Hypothalamus (tissue), 51 donors: ENCODE measurements at places on chromosomes 6 and 20.

- no peak for DNase-seq
Measured at GRCh38 chr6:70131528-70131927, 171.4 kb downstream of the COL9A1 start.

GRCh38 chr6:57089265-57089664, 723 bp upstream of the ZNF451 start:
- DNase-seq, result no peak

GRCh38 chr6:118578617-118579016, 30.5 kb downstream of the PLN start:
- no peak for DNase-seq

GRCh38 chr6:156464100-156464878, 312.9 kb upstream of the ARID1B start:
- no peak for DNase-seq

DNA sequence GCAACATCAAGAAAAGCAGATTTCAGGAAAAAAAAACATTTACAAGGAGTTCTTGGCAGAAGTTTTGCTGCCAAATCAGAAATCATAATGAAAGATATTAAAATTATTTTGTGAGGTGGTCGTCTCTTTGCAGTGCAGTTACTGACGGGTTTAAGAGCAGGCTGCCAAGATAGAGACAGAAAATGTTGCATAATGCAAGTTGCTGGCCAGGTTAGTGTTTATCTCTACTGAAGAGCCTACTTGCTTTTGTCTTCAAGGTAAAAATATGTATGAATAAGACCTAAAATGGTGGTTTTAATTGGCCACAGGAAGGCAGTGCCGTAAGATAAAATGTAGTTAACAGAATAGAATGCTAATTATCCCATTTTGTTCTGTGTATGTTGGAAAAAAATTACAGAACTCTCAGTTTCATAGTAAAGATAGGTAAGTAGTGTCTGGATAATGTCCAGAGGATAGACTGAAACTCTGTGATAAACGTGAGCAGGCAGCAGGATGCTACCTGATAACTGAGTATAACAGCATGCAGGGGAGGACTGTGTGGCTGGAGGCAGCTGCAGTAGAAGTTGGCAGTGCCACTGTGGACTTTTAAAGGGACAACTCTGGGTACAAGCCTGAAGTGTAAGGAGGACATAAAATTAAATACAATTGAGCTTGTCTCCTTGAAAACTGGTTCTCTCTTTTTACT, 13.9 kb downstream of the FOXO3 start:
- no peak for DNase-seq

GRCh38 chr20:32501709-32502108, 83.4 kb downstream of the NOL4L start:
- DNase-seq, result no peak

- no peak for DNase-seq
Measured at GRCh38 chr6:163332575-163332974, 81.9 kb upstream of the QKI start.

DNA sequence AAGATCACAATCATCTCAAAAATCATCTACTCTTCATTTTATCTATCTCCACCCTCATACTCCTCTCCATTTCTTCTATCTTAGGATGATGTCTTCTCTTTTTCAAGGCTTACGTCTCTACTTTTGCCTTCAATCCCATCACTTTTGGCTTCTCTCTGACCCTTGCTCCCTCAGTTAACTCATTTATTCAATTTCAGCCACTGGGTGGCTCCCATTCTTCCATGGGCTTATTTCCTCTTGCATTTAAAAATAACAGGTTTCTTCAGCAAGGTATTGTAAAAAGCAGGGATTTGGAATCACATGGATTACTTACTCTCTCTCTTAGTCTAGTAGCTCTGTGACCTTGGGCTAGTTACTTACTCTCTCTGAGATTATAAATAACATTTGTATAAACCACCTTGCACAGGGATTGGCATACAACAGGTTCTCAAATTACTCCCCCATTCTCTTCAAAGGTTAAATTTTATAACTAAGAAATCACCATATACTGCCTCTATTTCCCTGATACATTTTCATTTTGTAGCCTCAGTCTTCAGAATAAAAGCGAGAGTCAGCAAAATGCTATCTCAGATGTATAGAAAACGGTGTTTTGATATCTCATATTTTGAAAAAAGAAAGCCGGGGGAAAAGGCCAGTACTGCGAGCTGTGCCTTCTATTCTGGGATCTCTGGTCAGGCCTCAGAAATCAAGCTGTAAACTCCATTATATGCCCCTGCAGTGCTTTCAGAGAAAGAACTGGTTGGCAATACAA, 5.5 kb downstream of the ZSCAN12 start:
- DNase-seq, result no peak

- DNase-seq, result no peak
Measured at GRCh38 chr6:21111093-21111725, 482.3 kb upstream of the SOX4 start.

GRCh38 chr20:35876033-35876320, 78.3 kb downstream of the SCAND1 start:
- no peak for DNase-seq

GRCh38 chr20:35902545-35902941, 51.8 kb downstream of the SCAND1 start:
- DNase-seq, result no peak

GRCh38 chr20:53763707-53764414, 170.2 kb upstream of the ZNF217 start:
- no peak for DNase-seq

DNA sequence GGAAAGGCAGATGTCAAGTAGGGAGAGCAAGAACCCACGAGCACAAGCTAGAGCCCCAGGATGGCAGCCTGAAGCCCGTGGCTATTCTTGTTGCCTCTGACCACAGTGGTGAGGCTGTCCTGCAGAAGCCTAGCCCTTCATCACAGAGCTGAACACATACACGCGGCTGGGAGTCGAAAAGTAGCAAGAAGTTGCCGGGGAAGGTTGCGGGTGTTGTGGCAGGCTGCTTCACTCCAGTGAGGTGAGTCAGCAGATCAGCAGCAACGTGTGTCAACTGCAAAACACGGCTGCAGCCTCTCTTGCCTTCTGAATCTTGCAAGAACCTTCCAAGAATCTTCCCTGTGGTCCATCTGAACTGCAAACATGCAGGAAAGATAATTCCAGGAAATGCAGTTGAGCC, 10.6 kb upstream of the STX16 start:
- DNase-seq, result no peak

DNA sequence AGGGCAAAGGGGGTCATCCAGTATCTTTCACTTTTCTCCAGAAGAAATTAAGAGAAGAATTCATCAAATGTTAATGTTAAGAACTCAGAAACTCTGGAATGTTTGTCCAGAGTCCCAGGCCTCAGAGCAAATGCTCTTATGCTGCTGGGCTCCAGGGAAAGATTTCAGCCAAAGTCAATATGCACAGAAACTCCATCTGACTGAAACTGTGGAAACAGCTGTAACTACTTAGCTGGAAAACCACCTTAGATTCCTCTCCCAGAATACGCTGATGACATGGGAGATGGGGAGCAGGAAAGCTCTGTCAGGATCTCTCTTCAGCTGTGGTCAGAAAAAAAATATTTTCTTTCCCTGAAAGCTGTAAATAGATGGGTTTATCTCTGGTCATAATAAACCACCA, 559.6 kb downstream of the RFPL4B start:
- DNase-seq, result no peak

GRCh38 chr6:52389264-52389625, 27.3 kb downstream of the PAQR8 start:
- DNase-seq, result no peak

GRCh38 chr6:158567152-158567551, 7.3 kb downstream of the TMEM181 start:
- no peak for DNase-seq

- DNase-seq, result no peak
Measured at GRCh38 chr6:24430086-24430485, 27.4 kb downstream of the MRS2 start.

- DNase-seq, result no peak
Measured at GRCh38 chr6:49370518-49370917, 92.5 kb downstream of the MMUT start.

GRCh38 chr6:107965746-107966145, 7.7 kb upstream of the SEC63 start:
- no peak for DNase-seq
